ENCODE measurements at places on chromosomes 1 and 21. TPM values are rescaled to one million over a fixed set of nuclear protein-coding genes. Genes with fewer than 3 reads are reported as not detected.

ERICH3 gene
- total RNA-seq = not detected

SLC44A5 gene
- 0.10 TPM for total RNA-seq

SHISAL2A gene
- not detected for total RNA-seq

PHTF1 gene
- total RNA-seq = 16.1 TPM

ZMPSTE24 gene
- total RNA-seq = 47.1 TPM

TENT5C gene
- 0.14 TPM for total RNA-seq

HEYL gene
- 3.1 TPM for total RNA-seq

PGLYRP3 gene
- total RNA-seq = not detected

BEND5 gene
- total RNA-seq = not detected

CORT gene
- total RNA-seq = 0.32 TPM

PEA15 gene
- 210 TPM for total RNA-seq

DENND4B gene
- 32.7 TPM for total RNA-seq

DENND2D gene
- total RNA-seq = 1.1 TPM

OR4F16 gene
- total RNA-seq = not detected

ITGB2 gene
- 0.74 TPM for total RNA-seq

FAM43B gene
- total RNA-seq = 5.3 TPM

DMRTA2 gene
- total RNA-seq = 0.13 TPM

GPR37L1 gene
- 0.13 TPM for total RNA-seq

SGIP1 gene
- not detected for total RNA-seq

FAM72C gene
- 5.8 TPM for total RNA-seq

LCE1D gene
- not detected for total RNA-seq

LCE1C gene
- total RNA-seq = not detected

STX12 gene
- total RNA-seq = 8.8 TPM

COL6A1 gene
- 20.7 TPM for total RNA-seq

RXRG gene
- not detected for total RNA-seq

ETV3L gene
- total RNA-seq = not detected

CD1E gene
- not detected for total RNA-seq

EVA1C gene
- total RNA-seq = 36.4 TPM

TMEM125 gene
- not detected for total RNA-seq

SPRR2E gene
- not detected for total RNA-seq

PRAMEF2 gene
- not detected for total RNA-seq

AKR7A3 gene
- total RNA-seq = 0.16 TPM

SELP gene
- total RNA-seq = not detected

S100A11 gene
- total RNA-seq = 1,668 TPM

SLC30A2 gene
- 0.05 TPM for total RNA-seq

C1orf141 gene
- total RNA-seq = not detected

Data from A549 treated with CpdA at 1 μM for 4 hours (cell line).